T-helper 9 cell (primary cell): ENCODE measurements at places on chromosomes 1 and 21.

DNA sequence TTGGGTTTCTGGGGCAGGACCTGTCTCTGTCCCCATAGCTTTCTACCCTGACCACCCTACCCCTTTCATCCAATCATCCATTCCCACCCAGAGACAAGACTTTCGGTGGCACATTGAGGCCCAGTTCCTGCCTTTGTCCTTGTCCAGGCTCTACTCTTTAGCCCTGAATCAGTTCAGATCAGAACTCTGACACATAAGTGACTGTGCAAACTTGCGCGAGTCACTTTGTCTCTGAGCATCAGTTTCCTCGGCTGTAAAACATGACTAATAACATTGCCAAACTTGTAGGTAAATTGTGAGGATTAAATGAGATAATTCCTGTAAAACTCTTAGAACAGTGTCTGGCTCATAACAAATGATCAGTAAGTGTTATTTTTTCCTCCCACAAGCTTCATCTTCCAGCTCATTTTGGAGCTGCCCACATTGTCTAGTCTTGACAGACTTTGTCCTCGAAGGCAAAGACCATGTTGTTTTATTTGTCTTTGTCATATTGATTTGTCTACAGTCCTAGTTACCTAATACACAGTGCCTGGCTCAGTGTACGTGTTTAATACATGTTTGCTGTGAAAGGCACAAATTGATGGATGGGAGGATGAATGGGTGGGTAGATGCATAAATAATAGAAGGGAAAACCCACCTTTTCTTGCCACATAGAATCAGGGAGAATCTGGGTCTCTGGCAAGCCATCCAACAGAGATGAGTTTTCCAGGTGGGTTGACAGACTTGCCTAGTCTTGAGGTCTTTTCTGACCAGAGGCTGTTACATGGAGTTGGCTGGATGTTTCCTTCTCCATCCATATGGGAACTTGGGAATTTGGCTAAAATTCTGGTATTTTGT lies 262.9 kb downstream of the OMA1 start:
- no peak for DNase-seq

- no peak for DNase-seq
Observed at GRCh38 chr1:156812293-156812990, 4.2 kb downstream of the SH2D2A start.

- DNase-seq, result no peak
Observed at GRCh38 chr1:94873520-94874351, 53.2 kb downstream of the CNN3 start.

GRCh38 chr1:8317647-8318381 lies at the start of gene SLC45A1:
Gene SLC45A1 (plus strand): TSS chr1:8318114. CDS start chr1:8324330, 6,216 bp downstream.
- DNase-seq, result peak; percentile 73

DNA sequence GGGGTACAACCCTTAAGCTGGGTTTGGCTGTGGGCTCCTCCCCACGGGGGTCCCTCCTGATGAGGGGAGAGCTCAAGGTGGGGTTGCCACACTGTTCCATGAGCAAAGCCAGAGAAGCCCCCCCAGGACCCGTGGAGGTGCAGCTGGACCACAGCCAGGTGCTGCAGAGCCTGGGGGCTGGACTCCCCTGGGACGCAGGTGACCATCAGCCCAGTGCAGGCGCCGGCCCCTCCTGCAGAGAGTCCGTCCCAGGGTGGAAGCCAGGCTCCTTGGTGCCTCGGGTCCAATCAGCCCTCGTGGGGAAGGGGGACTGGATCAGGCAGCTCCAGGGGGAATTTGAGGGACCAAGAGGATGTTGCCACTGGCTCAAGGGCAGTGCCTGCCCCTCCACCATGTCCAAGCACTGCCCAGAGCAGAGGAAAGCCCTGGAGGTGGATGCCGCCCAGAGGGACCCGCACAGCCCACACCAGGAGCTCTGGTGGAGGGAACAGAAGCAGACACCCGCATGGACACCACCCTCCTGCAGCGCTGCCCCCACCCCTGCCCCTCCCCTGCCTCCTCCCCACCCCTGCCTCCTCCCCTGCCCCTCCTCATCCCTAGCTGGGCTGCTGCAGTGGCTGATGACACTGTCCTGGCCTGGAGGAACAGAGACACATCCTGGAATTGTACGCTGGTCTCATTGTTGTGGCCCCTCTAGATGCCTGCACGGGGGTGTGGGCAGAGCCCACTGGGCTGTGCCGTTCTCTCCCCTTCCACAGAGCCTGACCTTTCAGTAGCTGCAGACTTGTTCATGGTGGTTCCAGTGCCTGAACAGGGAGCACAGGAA lies 30.8 kb upstream of the COL18A1 start:
- no peak for DNase-seq

DNA sequence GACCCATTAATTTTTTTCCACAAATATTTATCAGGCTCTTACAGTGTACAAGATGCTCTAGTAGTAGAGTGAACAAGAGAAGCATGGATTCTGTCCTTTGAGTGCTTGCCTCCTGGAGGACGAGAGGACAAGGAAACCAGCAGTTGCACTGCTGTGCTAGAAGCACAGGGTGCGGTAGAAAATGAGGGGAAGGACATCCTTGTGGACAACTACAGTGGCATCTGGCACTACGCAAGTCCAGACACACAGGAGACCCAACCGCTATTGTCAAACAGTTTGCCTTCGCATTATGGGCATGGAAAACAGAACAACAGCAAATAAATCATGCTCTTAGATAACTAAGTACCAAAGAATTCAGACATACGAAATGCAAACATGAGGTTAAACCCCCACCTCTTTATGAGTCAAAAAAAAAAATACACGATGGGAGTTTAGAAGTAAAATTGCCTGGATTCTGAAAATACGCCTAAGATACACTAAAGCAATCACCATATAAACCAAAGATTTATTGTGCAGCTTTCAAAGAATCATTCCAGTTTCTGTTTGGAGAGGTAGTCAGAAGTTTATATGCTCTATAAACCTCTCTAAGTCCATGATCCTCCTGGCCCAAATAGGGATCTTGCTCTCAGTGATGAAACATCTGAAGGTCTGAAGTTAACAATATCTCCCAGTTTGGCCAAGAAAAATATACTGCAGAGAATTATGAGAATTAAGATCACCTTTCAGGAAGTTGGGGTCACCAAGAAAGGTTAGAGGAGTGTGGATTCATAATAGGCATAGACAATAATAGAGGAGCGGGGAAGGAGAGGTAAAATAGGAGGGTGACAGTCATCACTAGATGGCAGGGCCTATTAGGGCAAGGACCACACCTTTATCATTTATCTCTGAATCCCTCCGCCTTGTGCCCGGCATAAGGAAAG lies 307.8 kb downstream of the NFIA start:
- no peak for DNase-seq

GRCh38 chr1:93667642-93668041 lies 14.0 kb downstream of the BCAR3 start:
- no peak for DNase-seq

DNA sequence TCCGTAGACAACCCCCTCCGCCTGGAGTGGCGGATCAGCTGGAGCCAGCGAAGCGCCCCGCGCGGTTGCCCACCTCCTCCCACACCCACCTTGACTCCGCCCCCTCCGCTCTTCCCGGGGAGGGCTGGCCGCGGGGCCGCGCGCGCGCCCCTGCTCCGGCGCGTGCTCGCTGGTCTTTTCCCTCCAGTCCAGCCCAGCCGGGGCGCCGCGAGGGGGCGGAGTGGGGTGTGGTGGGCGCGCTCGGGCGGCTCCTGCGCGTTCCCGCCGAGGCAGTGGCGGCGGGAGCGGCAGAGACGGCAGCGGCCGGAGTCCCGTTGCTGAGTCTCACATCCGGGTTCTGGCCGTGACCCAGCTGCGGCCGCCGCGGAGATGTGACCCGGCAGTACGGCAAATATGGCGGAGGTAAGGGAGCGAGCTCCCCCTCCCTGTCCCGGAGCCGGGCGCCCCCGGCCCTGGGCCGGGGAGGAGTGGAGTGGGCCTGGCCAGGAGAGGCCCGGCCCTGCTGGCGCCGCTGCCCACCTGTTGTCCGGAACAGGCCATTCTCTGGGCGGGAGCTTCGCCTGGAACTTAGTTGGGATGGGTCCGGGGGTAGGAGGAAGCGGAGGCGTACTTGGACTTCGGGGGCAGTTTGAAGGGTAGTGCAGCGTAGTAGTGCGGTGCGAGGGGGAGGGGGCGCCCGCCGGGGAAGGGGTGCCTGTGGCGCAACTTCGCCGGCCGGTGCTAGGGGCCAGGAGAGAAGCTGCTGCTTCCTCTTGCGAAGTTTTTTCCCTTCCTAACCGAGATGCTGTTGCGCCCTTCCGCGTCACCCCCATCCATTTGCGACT lies 5.4 kb downstream of the MIER1 start:
- peak; percentile 94 for DNase-seq

DNA sequence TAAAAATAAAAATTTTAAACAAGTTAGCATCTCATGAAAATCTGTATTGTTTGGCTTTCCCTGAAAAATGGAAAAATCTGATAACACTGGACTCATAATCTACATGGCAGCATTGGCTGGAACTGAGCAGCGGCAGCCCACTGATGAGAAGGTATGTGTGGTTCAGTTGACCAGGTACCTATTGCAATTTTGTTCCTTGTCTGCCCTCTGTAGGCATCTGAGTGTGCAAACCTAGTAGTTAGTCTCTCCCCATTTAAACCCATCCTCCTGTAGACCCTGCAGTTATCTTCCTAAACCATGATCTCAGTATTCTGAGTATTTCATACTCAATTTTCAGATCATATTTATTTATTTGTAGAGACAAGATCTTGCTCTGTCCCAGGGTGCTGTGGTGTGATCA lies 59.4 kb upstream of the SERBP1 start:
- no peak for DNase-seq

- no peak for DNase-seq
Observed at GRCh38 chr1:154712166-154712810, 104.3 kb upstream of the ADAR start.

GRCh38 chr1:63362578-63362977 lies 4.8 kb upstream of the ALG6 start:
- DNase-seq, result no peak

GRCh38 chr1:2587860-2588571 lies 1.4 kb downstream of the PRXL2B start:
- no peak for DNase-seq

GRCh38 chr1:107139833-107140702 lies 771 bp upstream of the NTNG1 start:
- no peak for DNase-seq

DNA sequence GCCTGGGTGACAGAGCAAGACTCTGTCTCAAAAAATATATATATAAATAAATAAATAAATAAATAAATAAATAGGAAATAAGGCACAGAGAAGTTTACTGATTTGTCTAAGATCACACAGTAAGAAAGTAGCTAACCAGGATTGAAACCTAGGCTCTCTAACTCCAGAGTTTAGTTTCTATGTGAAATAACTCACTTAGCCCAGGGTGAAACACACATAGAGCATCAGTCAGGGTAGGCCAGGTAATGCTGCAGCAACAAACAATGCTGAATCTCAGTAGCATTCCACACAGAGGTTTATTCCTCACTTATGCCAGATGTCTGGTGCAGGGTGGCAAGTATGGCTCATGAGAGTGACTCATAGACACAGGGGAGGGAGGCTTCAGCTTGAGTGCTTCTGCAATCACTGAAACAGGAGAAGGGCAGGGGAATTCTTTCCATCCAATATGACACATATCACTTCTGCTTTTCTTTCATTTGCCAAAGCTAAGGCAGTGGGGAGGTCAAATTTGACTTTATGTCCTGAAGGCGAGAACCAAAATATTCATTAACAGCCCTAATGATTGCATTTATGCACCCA lies 37.1 kb upstream of the KANK4 start:
- no peak for DNase-seq

DNA sequence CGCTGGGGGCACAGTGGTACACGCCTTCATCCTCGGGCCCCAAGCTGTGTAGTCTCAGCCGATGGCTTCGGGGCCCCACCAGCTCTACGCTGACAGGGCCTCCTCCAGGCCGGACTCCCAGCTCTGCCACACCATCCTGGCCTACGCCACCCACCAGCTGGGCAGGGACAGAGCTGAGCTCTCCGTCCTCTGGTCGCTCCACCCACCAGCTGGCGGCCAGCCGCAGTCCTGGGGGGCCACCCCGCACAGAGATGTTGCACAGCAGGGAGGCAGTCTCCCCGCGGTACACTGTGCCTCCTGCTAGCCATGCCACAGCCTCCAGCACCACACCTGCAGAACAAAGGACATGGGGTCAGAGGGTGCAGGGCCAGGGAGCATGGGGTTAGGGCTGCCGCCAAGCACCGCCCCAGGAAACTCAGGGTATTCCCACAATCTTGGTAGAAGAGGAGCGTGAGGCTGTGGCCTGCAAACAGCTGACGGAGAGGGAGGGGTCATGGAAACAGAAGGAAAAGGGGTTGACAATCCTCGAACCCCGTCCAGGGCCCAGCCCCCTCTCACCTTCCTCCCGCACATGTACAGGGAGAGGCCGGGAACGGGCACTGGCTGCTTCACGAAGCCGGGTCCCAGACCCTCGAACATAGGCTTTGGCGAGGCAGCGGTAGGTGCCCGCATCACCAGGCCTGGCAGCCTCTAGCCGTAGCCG lies 5.9 kb downstream of the IGSF8 start:
- DNase-seq, result no peak

GRCh38 chr1:4171480-4172450 lies 271.7 kb upstream of the C1orf174 start:
- no peak for DNase-seq

DNA sequence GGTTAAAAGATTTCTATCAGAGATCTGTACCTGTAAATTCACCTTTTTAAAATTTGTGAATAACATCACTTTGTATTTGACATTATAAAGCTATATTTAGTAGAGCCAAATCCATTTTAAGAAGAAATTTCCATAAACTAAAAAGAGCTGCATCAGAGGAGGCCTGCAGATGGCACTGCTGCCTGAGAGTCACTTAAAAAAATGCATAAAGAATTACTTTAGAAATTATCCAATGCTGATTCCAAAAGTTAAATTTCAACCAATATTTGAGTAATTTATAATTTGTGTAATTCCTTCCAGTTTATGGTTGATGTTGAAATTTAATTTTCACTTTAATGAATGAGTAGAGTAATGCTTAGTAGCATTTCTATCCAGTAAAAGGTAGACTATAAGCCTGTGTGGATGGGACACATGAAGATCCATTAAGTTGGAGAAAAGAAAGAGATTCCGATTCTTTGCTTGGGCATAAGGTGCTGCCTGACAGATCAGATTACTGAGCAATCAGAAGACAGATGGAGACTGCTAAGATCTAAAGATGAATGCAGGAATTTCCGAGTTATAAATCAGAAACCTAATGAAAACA lies 20.7 kb upstream of the RPE65 start:
- no peak for DNase-seq

GRCh38 chr1:14666373-14666772 lies 67.9 kb downstream of the KAZN start:
- no peak for DNase-seq

- DNase-seq, result no peak
Observed at GRCh38 chr21:31142600-31142999, 104.3 kb upstream of the KRTAP19-8 start.

DNA sequence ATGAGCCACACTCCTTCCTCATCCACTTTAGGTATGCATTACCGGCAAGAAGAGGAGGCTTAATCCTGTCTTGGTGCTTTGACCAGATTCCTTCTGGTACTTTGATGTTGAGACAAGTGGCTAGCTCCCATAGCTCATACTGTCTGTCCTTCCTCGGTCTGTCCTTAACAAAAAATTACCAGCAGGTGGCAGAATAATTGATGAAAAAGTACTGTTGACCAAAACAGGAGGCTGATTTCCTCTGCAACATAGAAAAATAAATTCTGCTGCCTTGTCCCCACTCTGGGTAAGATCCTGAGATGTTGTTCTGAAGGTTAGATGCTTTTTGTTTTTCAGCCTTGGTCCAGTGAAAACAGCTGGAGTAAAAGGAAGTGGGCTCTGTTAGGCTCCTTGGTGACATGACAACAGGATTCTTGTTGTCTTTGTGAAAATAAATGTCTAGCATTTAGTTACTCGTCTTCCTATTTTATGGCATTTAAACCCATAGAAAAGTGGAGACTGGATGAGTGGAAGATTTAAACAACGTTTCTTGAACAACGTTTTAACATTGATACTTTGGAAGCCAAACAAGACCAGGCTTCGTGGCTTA lies 11.2 kb upstream of the HJV start:
- no peak for DNase-seq
